Activated CD4-positive, alpha-beta T cell treated with anti-CD3 and anti-CD28 coated beads for 24 hours (primary cell): ENCODE measurements at places on chromosomes 7 and 10.

DNA sequence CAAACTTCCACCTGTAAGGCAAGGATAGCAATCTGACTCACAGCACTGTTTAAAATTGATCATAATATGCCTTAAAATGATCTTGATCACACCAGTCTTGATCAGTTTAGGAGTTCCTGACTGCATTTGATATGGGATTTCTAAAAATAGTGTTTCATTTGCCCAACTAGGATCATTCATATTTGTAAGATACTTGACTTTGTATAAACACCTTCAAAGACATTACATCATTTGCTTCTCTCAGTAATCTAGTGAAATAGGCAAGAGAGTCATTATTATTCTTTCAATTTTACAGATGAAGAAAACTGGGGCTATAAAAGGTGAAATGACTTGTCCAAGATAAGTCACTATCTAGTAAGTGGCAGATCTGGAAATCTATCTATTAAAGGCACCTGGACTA lies 521.1 kb downstream of the GATA3 start:
- DNase-seq, result no peak

- DNase-seq, result no peak
Measured at GRCh38 chr7:135704074-135704473, 23.9 kb downstream of the SLC13A4 start.

- no peak for DNase-seq
Measured at GRCh38 chr10:131180740-131181415, 130.6 kb downstream of the TCERG1L start.

DNA sequence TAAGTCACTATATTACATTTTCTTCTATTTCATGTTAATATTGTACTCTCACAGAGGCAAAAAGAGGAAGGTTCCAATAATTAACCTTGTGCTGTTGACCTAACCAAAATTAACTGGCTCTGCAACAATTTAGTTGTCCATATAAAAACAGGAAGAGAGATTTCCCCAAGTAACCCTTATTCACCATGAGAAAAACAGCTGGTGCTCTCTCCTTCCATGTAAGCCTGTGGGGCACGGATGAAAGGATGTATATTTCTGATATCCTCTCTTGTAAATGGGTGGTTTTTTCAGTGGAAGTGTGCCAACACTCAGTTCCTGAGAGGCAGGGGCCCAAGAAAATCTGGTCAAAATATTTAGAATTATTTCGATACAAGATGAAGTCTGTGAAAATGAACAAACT lies 358.1 kb downstream of the CRPPA start:
- no peak for DNase-seq

DNA sequence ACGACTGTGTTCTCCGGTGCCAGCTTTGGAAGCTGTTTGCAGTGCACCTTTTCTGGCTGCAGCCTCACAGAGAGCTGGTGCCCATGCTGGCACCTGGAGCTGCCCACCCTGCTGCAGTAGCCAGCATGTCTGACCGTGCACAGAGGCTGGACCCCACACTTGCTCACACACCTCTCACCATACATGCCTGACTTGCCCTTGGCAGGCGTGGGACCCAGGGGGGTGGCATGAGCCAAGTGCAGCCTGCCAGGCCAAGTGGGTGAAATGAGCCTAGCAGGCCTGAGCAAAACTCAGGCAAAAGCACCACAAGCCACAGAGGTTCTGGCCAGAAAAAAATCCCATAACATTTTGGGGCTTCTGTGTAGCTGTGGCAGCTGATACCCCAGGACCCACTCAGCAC lies 258.8 kb downstream of the XPNPEP1 start:
- no peak for DNase-seq
